ENCODE measurements at places on chromosomes 11 and 22.

GRCh38 chr11:47378010-47378835 lies at the start of gene SPI1:
SPI1 (minus strand) TSS chr11:47378547; CDS start chr11:47378353, 194 bp downstream.
- no peak for DNase-seq

- DNase-seq, result no peak
Observed at GRCh38 chr11:102108734-102109440, 1.4 kb upstream of the YAP1 start.

- DNase-seq, result no peak
Observed at GRCh38 chr22:43504666-43505261, 93.0 kb downstream of the MPPED1 start.

GRCh38 chr11:44673688-44674087 lies 53.1 kb upstream of the TSPAN18 start:
- no peak for DNase-seq

DNA sequence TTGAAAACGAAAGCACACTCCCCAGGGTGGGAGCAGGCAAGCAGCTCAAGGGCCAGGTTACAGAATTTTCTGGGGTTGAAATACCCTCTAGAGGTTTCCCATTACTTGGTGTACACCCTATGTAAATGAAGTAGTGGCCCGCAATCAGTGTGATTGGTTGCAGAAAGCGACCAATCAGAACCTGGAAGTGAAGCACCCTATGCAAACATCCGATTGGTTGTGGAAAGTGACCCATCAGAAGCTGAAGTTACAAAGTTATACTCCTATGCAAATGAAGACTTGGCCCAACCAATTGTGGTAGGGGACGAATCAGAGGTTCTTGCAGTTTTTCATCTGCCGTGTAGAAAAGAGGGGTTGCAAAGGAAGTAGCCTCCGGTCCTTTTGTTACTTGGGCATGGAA lies 19.2 kb downstream of the PRR5 start:
- no peak for DNase-seq

DNA sequence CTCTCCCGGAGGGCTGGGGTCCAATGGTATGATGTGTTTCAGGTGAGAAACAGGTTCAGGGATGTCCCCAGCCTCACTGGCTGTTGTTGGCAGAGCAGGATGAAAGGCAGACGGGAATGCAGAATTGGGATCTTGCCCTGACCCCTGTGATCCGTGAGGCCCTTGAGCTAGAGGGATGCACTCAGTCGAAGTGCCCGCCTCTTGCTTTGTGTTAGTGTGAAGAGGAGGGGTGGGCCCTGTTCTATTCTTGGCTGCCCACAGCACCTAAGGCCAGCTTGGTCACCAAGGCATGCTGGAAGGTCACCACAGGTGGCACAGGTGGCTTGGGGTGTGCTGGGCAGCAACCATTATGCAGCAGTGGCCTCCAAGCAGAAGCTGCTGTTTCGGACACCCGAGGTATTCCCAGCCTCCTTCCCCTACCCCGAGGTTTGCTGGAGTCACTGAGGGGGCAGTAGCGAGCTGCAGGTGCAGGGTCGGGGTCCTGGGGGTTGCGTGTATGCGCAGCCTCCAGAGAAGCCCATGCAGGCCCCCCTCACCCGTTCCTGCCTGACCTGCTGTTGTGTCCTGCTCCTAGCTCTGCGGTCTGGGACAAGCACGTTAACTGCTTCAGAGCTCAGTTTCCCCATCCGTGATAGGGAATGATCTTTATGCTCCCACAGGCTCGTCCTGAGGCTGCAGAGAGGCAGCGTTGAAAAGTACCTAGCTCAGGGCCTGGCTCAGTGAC lies 13.0 kb downstream of the LRP5 start:
- DNase-seq, result no peak

DNA sequence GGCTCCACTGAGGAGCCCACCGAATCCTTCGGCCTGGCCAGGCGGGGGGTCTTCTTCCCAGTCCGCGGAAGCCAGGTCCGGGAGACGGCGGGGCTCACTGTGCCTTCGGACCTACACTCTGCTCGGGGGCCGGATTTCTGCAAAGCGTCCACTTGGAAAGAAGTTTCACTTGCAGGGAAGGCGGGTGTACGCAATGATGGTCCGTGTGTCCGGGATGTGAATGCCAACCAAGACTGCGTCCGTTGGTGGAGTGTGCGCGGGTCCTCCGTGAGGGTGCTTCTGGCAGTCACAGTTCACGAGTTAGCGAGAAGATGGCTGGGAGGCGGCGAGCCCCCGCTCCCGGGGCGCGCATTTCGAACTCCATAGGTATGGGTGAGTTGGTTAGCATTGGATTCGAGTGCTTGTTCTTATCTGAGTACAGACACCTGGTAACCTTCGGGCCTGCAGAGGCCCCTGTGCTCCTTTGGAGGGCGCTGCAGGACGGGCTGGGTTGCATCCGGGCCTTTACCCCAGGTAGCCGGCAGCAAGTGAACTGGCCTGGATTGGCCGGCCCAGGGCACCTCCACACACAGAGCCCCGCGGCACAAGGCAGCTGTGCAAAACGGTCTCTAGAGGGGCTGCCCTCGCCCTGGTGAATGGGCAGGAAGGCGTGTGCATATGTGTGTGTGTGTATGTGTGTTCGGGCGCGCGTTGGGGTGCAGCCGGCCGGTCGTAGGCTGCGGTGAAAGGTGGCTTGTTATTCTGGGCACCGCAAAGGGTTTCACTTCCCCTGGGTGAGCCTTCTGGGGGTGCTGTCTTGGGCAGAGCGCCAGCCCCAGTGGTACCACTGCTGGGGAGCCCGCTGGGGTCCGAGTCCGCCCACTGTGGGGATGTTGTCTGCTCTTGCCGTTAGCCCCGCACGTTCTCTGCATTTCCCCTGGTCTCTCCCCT lies 13.3 kb upstream of the CYP2R1 start:
- DNase-seq, result peak; percentile 42

DNA sequence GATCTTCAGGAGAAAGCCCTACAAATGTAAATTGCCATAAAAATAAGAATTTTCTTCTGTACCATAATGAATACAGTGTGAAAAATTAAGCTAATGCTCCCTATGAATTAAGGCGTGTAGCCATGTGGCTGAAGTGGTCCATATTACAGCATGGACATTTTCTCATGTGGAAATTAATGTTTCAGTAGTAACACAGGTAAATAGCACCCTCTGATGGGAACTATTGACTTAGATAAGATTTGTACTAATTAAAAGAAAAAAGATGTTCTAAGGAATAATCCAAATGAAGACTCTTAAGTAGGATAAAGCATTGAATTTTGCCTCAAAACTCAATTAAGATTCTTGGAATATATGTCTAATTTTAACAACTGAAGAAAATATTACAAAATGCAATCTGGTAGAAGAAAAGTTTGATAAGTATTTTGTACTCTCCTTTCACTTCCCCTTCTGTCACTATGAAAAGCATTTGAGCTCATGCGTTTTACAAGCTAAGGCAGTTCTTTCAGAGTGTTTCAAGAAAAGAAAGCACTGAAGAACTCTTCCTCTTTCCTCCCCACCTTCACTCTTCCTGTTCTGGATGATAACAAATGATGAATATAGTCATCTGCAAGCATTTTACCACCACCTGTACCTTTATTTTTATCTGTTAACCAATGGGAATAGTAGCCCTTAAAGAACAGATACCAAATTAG lies 9.9 kb upstream of the OR8D2 start:
- DNase-seq, result no peak

DNA sequence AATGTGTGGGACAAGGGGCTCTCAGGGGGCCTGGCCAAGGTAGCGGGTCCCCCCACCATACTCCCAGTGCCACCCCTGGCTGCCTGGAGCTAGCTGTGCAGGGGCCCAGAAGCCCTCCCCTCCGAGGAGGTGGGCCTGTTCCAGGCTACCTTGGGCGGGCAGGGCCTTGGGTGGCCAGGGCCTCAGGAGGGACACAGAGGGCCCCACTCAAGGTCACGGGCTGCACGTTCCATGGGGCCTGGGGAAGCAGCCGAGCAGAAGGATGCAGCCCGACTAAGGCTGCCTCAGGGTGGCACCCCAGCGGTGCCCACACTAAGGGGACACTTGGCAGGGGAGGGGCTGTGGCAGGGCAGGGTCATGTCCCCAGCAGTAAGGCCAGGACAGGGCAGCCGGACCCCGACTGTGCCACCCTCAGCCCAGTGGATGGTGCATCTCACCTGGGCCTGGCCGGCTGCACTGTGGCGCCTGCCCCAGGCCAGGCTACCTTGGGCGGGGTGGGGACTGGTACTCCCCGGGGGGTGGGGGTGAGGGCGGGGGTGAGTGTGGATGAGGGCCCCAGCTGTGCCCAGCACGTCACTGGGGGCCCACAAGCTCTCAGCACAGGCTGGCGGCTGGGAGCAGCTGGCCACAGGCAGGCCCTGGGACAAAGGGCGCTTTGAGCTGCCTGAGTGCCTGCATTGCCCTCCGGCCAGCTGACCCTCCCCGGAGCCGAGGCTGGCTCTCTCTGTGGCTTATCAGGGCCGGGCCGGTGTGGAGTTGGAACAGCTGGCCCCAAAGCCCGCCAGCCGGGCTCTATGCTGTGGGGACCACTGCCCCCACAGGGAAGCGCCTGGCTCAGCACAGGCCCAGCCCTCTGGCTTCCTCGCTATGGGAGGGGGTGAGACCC lies 117.1 kb downstream of the KCNQ1 start:
- DNase-seq, result no peak

Measured in stimulated activated CD8-positive, alpha-beta memory T cell treated with anti-CD3 and anti-CD28 coated beads, Interleukin-4, amount 100 ng/mL, for 24 hours (primary cell).